ENCODE measurements at places on chromosomes 13 and 19. TPM values are rescaled to one million over a fixed set of nuclear protein-coding genes. Genes with fewer than 3 reads are reported as not detected.

DNA sequence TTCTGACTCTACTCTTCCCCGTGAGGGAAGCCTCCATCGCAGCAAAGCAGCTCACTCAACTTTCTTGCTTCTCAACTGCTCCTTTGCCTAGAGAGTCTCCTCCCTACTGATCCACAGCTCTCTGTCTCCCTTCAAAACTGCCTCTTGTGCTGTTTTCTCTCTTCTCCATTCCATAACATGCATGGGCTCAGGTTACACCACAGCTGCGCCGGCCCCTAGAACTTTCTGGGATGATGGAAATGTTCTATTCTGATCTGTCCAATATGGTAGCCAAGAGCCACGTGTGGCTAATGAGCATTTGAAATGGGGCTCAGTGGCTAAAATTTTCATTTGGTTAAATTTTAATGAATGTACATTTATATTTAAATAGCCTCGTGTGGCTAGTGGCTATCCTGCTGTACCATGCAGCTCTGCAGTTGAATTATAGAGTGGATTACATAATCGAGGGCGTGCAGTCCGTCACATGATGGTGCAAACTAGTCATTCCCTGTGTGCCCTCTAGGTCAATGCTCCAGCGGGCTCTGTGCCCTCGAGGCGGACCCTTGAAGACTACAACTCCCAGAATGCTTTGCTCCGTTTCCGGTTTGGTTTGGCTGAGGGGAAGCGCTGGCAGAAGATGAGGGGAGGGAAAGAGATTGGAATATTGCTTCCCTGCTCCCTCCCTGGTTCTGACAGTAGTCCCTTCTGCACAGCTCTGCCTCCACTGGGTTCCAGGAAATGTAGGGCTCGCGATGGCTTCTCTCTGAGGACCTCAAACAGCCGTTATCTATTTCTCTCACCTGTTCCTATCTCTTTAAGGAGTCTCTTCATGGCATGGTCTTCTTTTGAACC, 109.8 kb downstream of the CACNA1A start:
- no peaks in the 10 kb centered on the region for H3K36me3 ChIP-seq
- no peak overlapping the region for H3K27ac ChIP-seq
- peaks cover 23% of the 10 kb centered on the region for H3K4me1 ChIP-seq
- H3K27me3 ChIP-seq: no peaks in the 10 kb centered on the region

DNA sequence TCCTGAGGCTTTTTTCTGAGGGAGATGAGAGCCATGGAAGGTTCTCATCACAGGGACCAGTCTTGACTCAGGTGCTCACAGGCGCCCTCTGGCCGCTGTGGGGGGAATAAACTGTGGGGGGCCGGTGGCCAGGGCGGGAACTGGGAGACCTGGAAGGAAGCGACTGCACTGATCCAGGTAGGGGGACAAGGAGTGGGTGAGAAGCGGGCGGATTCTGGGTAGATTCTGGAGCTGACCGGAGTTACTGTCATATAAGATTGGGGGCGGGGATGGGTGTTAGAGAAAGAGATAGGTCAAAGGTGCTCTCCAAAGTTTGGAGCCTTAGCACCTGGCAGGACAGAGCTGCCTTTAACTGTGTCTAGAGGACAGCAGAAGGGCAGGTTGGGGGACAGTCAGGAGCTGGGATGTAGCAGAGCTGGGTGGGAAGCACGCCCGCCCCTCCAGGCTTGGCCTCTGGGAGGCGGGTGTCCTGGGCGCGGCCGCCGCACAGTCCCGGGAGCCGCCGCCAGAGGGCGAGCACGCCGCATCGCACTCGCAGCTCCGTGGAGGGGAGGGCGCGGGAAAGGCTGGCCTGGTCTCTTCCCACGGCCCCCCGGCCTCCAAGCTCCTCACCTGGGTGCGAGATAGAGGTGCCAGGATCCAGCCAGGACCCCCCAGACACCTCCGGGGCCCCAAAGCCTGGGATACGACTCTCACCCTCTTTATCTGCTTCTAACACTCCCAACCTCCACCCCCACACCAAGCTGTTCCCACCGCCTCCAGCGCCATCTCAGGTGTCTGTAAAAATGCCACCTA, 4.2 kb upstream of the DAND5 start:
- H3K4me1 ChIP-seq: peaks cover 14% of the 10 kb centered on the region
- peak overlapping the region; percentile 81 for H3K4me3 ChIP-seq
- no peaks in the 10 kb centered on the region for H3K27me3 ChIP-seq
- no peaks in the 10 kb centered on the region for H3K36me3 ChIP-seq
- DNase-seq: peak; percentile 80

- peaks cover 3% of the 10 kb centered on the region for H3K36me3 ChIP-seq
- no peak overlapping the region for H3K4me3 ChIP-seq
- peaks cover 47% of the 10 kb centered on the region for H3K4me1 ChIP-seq
- no peak for DNase-seq
These were observed 171.9 kb downstream of the ITGBL1 start for GRCh38 chr13:101624210-101624922.

DNA sequence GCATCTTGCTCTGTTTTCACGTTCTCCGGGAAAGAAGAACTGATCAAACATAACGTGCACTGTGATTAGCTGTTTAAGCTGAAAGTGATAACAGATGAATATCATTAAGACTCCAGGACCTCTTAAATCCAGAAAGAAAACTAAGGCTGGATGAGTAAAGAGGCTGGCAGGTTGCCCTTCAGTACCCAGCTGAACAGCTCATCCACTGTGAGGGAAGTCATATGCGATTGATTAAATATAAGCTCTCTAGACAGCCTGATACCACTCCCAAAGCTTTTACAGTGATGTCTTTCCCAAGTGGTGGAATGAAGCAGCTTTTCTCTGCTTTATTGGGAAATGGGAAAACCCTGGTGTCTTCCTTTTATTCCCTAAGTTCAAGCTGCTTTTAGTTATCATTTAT, 116.9 kb downstream of the EFNB2 start:
- H3K4me3 ChIP-seq: peak overlapping the region; percentile 52
- peak; percentile 93 for DNase-seq
- peaks cover 23% of the 10 kb centered on the region for H3K27me3 ChIP-seq

GRCh38 chr13:67148161-67148571, 82.0 kb downstream of the PCDH9 start:
- H3K27ac ChIP-seq: no peak overlapping the region
- no peaks in the 10 kb centered on the region for H3K27me3 ChIP-seq
- H3K4me1 ChIP-seq: no peaks in the 10 kb centered on the region
- DNase-seq: peak; percentile 5
- no peaks in the 10 kb centered on the region for H3K36me3 ChIP-seq
- H3K4me3 ChIP-seq: no peak overlapping the region

- H3K4me1 ChIP-seq: no peaks in the 10 kb centered on the region
- H3K4me3 ChIP-seq: no peak overlapping the region
- H3K36me3 ChIP-seq: no peaks in the 10 kb centered on the region
- no peak overlapping the region for H3K27ac ChIP-seq
- no peak for DNase-seq
These were observed 28.9 kb upstream of the PABPC3 start for GRCh38 chr13:25067064-25067463.

DNA sequence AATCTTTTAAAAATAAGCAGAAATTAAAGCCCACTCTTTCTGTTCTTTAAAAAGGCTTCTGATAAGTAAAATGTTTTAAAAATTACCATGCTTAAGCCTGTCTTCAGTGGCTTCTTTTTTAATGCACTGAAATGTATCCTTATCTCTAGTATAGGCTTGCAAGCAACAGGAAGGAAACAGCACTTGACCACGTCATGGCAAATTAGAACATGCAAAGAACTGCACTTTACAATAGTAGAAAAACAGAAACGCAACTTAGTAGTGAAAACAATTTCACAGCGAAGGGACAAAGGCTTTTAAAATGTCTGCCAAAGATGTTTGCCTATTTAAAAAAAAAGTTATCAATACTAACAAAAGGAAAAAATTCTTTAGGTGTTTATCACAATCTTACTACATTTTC, 36.3 kb downstream of the ELF1 start:
- H3K36me3 ChIP-seq: peaks cover 5% of the 10 kb centered on the region
- peak overlapping the region; percentile 40 for H3K27ac ChIP-seq
- H3K4me1 ChIP-seq: peaks cover 27% of the 10 kb centered on the region
- peak; percentile 44 for DNase-seq
- peak overlapping the region; percentile 35 for H3K4me3 ChIP-seq
- no peaks in the 10 kb centered on the region for H3K27me3 ChIP-seq

DNA sequence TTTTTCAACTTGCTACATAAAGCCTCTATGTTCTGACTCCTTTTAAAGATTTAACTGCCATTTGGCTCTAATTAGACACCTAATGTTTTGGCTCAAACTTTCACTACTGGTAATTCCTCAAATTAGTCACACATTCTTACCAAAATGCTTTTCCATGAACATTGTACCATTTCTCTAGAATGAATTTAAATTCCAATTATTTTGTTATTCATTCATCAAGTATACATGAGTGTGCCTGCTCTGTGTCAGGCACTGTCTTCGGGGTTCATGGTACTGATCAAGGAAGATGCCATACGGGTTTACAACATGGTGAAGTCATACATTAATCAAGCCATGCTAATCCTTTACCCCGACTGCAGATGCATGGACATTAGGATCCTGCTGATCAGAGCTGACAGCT, 69.1 kb upstream of the POSTN start:
- H3K36me3 ChIP-seq: no peaks in the 10 kb centered on the region
- H3K4me3 ChIP-seq: no peak overlapping the region
- no peak overlapping the region for H3K27ac ChIP-seq
- peaks cover 10% of the 10 kb centered on the region for H3K4me1 ChIP-seq
- H3K27me3 ChIP-seq: no peaks in the 10 kb centered on the region
- DNase-seq: peak; percentile 46

- H3K36me3 ChIP-seq: no peaks in the 10 kb centered on the region
- no peaks in the 10 kb centered on the region for H3K4me1 ChIP-seq
- no peak for DNase-seq
These were observed 257.5 kb downstream of the PCDH9 start for GRCh38 chr13:66972659-66973058.

- no peak overlapping the region for H3K4me3 ChIP-seq
- H3K36me3 ChIP-seq: no peaks in the 10 kb centered on the region
- H3K4me1 ChIP-seq: peaks cover 52% of the 10 kb centered on the region
- DNase-seq: peak; percentile 89
- H3K27ac ChIP-seq: peak overlapping the region; percentile 93
These were observed 19.6 kb downstream of the IER2 start for GRCh38 chr19:13169769-13170168.

- H3K27ac ChIP-seq: no peak overlapping the region
- no peaks in the 10 kb centered on the region for H3K27me3 ChIP-seq
- H3K36me3 ChIP-seq: peaks cover 23% of the 10 kb centered on the region
- no peak for DNase-seq
- H3K4me3 ChIP-seq: no peak overlapping the region
These were observed 11.1 kb downstream of the ZNF181 start for GRCh38 chr19:34744896-34745690.

GRCh38 chr13:25675060-25675459, 303.3 kb downstream of the ATP8A2 start:
- H3K27me3 ChIP-seq: no peaks in the 10 kb centered on the region
- H3K36me3 ChIP-seq: no peaks in the 10 kb centered on the region
- H3K4me3 ChIP-seq: no peak overlapping the region
- DNase-seq: no peak

GRCh38 chr19:13918726-13919411, 12.9 kb downstream of the CC2D1A start:
- no peak overlapping the region for H3K4me3 ChIP-seq
- no peaks in the 10 kb centered on the region for H3K4me1 ChIP-seq
- no peaks in the 10 kb centered on the region for H3K27me3 ChIP-seq
- DNase-seq: no peak

GRCh38 chr13:103130681-103131210, 64.5 kb upstream of the SLC10A2 start:
- H3K27me3 ChIP-seq: no peaks in the 10 kb centered on the region
- no peak for DNase-seq
- no peak overlapping the region for H3K27ac ChIP-seq
- no peaks in the 10 kb centered on the region for H3K36me3 ChIP-seq
- no peaks in the 10 kb centered on the region for H3K4me1 ChIP-seq

DNA sequence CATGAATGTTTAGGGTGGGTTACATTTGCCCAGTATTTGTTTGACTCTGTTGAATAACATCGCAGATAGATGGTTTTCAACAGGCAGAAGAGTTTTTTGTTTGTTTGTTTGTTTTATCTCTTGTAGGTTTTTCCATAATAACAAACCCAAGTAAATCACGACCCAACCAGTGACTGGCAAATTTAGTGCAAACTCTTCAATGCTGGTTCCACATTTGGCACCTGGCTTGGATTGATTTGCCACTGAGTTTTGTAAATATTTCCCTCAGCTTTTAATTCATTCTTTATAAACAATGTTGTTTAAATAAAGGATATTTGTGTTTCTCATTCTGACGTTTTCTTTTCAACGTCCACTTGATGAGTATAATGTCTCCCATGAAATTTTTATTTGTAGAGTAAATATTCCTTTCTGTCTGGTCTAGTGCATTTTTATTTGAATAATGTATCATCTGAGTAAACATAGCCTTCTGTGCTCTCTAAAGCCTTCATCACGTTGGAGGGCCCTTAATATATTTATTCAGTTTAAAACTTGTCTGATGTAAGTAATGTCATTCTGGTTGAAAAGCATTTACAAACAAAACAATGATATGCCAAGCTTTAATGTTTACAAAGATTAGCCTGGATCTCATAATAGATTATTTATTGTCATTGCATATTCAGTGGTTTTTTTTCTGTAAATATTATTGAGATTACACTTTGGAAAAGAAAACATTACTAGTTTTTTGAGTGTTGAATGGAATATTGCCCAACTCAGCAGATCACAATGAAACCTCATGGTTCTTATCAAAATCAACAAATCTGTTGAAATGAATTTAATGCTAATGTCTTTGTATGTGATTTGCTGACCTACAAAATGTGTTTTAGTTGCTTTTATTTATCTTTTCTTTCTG, 90.4 kb upstream of the PEG3 start:
- H3K27ac ChIP-seq: no peak overlapping the region
- DNase-seq: no peak
- no peaks in the 10 kb centered on the region for H3K27me3 ChIP-seq

- H3K36me3 ChIP-seq: 0 out of 2 replicates have a peak, but pooled peaks cover 9% of the 10 kb centered on the region
- peaks cover 19% of the 10 kb centered on the region for H3K4me1 ChIP-seq
- no peak for DNase-seq
- H3K27me3 ChIP-seq: no peaks in the 10 kb centered on the region
These were observed 7.5 kb downstream of the COG3 start for GRCh38 chr13:45472171-45472705.

GRCh38 chr13:97249093-97249795, 27.1 kb downstream of the MBNL2 start:
- H3K4me3 ChIP-seq: peak overlapping the region; percentile 29
- H3K36me3 ChIP-seq: no peaks in the 10 kb centered on the region
- peaks cover 62% of the 10 kb centered on the region for H3K4me1 ChIP-seq
- no peak for DNase-seq
- 0 out of 2 replicates have a peak overlapping the region, but pooled peaks have one; percentile 17 for H3K27ac ChIP-seq

ZNF98 gene
- total RNA-seq: not detected

C19orf47 gene
- 6.2 TPM for total RNA-seq

ODAD3 gene
- total RNA-seq: 0.54 TPM

ZNF681 gene
- 10.2 TPM for total RNA-seq

ICAM1 gene
- total RNA-seq: 22.3 TPM

CD209 gene
- not detected for total RNA-seq

LGI4 gene
- 0.86 TPM for total RNA-seq

MAP2K2 gene
- 212 TPM for total RNA-seq
